ENCODE measurements at places on chromosomes 6 and 20. TPM values are rescaled to one million over a fixed set of nuclear protein-coding genes. Genes with fewer than 3 reads are reported as not detected.

Gene LY86
- total RNA-seq: not detected

Gene ZNF334
- total RNA-seq: 0.97 TPM

Gene MLIP
- total RNA-seq: 1.1 TPM

Gene NSFL1C
- 19.3 TPM for total RNA-seq

Gene EEF1A2
- 27.1 TPM for total RNA-seq

Gene COL20A1
- not detected for total RNA-seq

Gene HCRTR2
- not detected for total RNA-seq

Gene TMEM239
- total RNA-seq: not detected

Gene SNAP25
- total RNA-seq: 0.25 TPM

Gene LPA
- total RNA-seq: not detected

Gene LHFPL5
- not detected for total RNA-seq

Gene CGAS
- total RNA-seq: 4.3 TPM

Gene OR2J1
- total RNA-seq: not detected

Gene ARHGAP40
- total RNA-seq: not detected

Gene BPIFB4
- not detected for total RNA-seq

Gene TINAG
- total RNA-seq: not detected

Gene SCRT2
- total RNA-seq: not detected

Gene TNFRSF21
- total RNA-seq: 8.7 TPM

Gene GDAP1L1
- total RNA-seq: not detected

Gene C20orf202
- not detected for total RNA-seq

Gene MUC22
- total RNA-seq: not detected

Gene HSPA12B
- total RNA-seq: 11.1 TPM

Gene MOCS1
- total RNA-seq: 15.1 TPM

Gene FAM209A
- total RNA-seq: not detected

Gene TMC2
- not detected for total RNA-seq

Gene PRR18
- not detected for total RNA-seq

Gene CYP24A1
- not detected for total RNA-seq

Gene MARCKS
- 192 TPM for total RNA-seq

Gene POPDC3
- total RNA-seq: 0.49 TPM

Gene NFS1
- total RNA-seq: 13.9 TPM

Gene RSPH4A
- total RNA-seq: 0.16 TPM

Gene CCDC170
- total RNA-seq: under 0.01 TPM

Gene FGD2
- total RNA-seq: not detected

Gene DDX43
- 0.32 TPM for total RNA-seq

Gene SLC13A3
- total RNA-seq: 0.13 TPM

Gene LMBRD1
- total RNA-seq: 29.0 TPM

Gene SUMO4
- 0.65 TPM for total RNA-seq

Gene ANGPT4
- not detected for total RNA-seq

Gene MCUR1
- total RNA-seq: 7.3 TPM

Gene HUS1B
- 0.65 TPM for total RNA-seq

Gene GNRH2
- not detected for total RNA-seq

Gene CST2
- not detected for total RNA-seq

Gene HAO1
- total RNA-seq: not detected

Gene LGSN
- not detected for total RNA-seq

Gene HTR1E
- not detected for total RNA-seq

Gene MAP1LC3A
- 28.1 TPM for total RNA-seq

Gene PGC
- not detected for total RNA-seq

Gene KCNK16
- total RNA-seq: not detected
